IPS-NIHi11 (cell line): ENCODE measurements at places on chromosomes 6 and 20.
A peak's percentile ranks its signal among the peaks of the same experiment; 100 is the strongest.

DNA sequence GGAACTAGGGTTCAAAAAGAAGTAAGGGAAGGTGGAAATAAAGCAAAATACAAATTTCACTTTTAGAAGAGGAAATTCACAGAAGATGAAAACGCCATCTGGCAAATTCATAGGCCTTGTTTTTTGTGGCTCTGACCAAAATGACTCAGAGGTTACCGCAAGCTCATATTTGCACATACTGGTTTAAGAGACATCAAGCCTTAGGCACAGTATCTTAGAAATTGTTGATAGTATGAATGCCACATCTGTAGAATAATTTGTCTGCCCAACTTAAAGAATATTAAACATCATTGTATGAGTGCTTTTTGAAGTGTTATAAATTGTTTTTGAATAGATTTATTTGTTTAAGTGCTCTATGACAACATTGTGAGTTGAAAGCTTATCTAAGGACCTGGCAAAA, 10.6 kb downstream of the TAAR1 start:
- no peak for DNase-seq

DNA sequence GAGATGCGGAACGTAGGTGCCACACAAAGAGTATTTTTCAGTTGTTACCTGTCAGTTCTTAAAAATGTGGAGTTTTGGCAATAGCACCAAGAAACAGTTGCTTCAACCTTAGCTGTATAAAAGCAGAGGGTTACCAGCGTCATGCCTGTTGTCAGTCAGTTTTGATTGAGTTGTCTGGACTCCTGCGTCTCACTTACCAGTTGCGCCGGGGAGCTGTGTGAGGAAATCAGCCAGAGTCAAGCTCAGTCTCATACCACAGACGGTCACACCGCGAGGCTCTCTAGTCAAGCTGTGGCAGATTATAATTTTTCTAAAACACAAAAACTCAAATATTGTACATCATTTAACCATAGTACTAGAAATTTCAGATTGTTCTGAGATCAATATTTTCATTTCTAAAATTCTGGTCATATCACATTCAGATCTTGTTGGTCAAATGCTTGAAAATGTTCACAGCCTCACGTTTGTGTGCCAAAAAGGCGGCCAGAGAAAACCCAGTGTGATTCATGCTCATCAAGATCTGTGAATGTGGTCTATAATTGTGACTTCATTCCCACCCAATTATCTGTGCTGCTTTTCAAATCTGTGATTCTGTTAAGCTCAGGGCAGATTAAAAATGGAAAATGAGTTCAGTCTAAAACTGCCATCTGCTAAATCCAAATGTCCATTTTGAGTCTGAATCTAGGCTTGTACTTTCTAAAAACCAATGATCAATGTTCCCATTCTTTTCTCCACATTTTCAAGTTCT, 37.5 kb downstream of the SASH1 start:
- no peak for DNase-seq

- no peak for DNase-seq
These were observed at the start of gene TNXB for GRCh38 chr6:32109114-32109764. Gene TNXB, minus strand, starts transcription at chr6:32109338. Its CDS starts 11,140 bp downstream, at chr6:32098198.

GRCh38 chr6:15512126-15512525, 150.7 kb downstream of the DTNBP1 start:
- DNase-seq: no peak

DNA sequence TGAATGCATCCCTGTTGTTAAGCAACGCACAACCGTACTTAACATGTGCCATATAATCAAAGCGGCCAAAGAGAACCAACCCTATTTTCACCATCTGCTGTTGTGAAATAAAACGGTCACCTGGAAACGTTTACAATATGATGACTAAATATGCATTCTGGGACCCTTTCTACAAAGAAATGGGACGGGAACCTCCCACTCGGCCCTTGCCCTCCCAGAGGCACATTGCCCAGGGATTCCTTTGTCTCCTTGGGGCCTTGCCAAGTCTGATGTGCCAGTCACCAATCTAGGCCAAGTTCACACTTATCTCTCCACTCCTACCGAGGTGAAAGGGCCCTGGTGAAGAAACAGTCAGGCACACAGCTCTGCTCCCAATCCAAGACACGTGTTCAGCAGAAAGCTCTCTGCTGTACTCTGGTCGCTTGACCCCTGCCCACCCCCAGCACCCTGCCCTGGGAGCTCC, 427.4 kb upstream of the JARID2 start:
- no peak for DNase-seq

DNA sequence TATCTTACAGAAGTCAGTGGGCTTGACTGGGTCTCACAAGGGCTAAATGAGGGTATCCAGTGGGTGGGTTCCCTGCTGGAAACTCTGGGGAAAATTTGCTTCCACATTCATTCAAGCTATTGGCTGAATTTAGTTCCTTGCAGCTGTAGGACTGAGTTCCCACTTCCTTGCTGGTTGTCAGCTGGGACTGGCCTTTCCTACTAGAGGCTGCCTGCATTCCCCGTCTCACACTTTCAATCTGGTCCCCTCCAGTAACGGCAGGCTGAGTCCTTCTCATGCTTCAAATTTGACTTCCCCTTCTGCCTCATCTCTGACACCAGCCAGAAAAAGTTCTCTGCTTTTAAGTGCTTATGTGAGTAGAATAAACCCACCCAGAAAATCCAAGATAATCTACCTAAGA, 4.4 kb downstream of the CSNK2A1 start:
- DNase-seq: no peak

DNA sequence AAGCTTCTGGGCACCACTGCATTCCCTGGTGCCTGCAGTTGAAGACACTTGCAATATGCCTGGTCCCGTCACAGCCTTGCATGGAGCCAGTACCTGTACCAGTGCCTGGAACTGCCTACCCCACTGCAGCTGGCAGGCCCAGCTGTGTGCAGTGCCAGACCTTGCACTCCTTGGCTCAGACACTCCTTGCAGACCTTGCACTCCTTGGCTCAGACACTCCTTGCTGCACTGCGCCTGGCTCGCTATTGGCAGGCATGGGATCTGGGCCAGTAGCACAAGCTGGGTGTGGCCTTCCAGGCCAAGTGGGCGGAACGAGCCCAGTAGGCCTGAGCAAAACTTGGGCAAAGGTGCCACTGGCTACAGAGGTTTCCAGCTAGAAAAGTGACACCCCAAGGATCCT, 1189.1 kb downstream of the GRIK2 start:
- no peak for DNase-seq

- no peak for DNase-seq
These were observed 23.3 kb upstream of the SMIM26 start for GRCh38 chr20:18543932-18544331.

GRCh38 chr6:160742090-160742489, 40.0 kb downstream of the PLG start:
- no peak for DNase-seq

GRCh38 chr6:39061588-39061987, 13.0 kb downstream of the GLP1R start:
- no peak for DNase-seq

GRCh38 chr20:36408219-36408618, 102.1 kb downstream of the DLGAP4 start:
- peak; percentile 52 for DNase-seq

DNA sequence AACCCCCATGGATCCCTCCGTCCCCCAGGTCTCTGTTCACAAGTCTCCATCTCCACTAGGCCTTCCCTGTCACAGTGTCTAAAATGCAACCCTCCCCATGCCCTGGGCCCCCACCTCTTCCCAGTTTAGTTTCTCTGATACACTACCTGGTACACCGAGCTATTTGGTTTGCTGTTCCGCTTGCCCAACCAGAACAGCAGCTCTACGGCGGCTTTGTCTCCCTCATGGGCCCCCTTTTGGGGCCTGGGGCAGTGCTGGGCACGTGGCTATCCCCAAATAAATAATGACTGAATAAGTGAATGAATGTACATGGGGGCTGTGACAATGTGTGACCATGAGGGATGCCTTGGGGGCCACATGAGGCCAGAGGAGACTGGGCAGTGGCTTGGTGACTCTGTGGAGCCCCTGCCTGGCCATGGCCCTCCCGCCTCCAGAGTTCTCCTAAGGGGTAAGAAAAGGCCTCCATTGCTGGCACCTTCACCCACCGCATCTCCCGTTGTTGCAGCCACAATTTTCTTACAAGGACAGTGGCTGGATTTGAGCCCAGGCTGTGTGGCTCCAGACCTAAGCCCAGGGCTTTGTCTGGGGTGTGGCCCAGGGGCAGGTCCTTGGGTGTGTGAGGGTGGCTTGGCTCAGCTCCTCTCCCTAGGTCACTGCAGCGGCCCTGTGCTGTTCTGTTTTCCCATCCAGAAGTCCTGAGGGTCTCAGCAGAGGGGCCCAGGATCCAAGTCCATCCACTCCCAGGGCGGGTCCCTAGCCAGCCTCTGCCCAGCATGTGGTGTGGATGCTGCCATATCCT, 408.5 kb upstream of the SULF2 start:
- DNase-seq: no peak

DNA sequence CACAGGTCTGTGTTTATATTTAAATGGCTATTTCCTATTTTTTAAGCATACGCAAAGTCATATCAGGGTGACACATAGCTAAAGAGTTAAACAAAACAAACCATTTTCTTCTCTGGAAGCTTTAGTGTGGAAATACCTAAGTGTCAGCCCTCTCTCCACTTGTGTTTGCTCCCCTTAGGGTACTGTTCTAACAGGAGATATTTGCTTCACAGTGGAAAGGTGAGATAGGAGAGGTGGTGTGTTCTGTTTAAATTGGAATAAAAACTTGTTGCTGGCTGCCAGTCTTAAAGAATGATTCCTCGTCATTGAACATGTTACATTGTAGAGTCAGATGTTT, 18.9 kb downstream of the PHACTR2 start:
- no peak for DNase-seq

- no peak for DNase-seq
These were observed 53.1 kb downstream of the BMP7 start for GRCh38 chr20:57213291-57213690.
